ENCODE measurements at places on chromosomes 3 and 15.

DNA sequence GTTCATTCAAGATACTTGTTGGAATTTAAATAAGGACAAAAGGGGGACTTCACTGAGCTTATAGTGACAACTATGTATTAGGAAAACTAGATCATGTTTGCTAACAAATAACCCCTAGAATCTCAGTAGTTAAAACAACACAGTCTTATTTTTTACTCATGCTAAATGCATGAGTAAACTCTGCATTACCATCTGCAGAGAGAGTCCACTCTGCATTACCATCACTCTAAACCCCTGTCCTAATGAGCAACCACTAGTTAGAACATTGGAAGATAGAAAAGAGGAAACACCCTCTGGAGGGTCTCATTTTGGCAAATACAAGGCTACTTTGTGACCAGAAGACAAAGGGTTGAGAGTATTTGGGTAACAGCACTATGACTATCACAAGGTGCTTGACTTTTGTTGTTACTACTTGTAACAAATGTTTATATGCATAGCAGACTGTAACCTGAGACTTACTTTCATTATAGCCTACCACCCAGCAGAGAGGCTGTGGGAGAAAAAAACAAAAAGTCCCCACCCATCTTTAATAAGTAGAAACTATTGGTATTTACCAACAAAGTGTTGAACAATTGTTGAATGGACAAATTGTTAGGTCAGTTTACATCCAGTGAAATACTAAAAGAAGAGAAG, 99.1 kb downstream of the OXSM start:
- DNase-seq: no peak

DNA sequence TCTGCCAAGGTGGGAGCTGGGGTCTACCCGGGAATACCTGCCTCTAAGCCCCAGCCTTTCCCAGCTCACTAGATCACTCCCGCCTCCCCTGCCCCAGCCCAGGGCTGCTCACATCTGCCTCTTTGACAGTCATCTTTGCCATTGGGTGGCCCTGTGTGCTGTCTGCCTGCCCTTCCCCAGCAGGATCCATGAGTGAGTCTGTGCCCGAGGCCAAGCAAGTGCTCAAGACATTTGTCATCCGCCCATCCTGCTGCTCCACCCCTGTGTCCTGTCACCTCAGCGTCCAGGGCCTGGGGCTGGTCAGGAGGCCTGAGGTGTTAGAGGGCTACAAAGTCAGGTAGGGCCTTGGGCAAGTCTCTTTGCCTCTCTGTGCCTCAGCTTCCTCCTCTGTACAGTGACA, 89.4 kb downstream of the LSM3 start:
- DNase-seq: no peak

- DNase-seq: no peak
Measured at GRCh38 chr15:71825021-71825730, 14.8 kb downstream of the NR2E3 start.

DNA sequence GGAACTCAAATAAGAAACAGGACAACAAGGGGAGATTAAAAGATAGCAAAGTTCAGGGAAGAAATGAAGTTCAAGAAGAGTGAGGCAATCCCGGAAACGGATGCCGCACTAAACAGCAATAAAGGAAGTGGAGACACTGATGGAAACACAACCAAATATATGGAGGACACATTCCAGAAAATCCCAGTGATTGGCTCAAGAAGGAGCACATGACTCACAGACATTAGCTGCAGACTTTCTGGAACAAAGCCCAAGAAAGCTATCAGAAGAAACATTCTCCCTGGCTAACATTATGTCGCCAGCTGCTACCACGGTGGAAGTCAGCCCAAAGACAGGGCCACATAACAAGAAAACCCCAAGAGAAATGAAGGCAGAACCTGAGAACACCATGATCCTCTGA, 18.1 kb upstream of the VGLL4 start:
- no peak for DNase-seq

- DNase-seq: no peak
Measured at GRCh38 chr15:75181780-75182179, 19.9 kb upstream of the C15orf39 start.

DNA sequence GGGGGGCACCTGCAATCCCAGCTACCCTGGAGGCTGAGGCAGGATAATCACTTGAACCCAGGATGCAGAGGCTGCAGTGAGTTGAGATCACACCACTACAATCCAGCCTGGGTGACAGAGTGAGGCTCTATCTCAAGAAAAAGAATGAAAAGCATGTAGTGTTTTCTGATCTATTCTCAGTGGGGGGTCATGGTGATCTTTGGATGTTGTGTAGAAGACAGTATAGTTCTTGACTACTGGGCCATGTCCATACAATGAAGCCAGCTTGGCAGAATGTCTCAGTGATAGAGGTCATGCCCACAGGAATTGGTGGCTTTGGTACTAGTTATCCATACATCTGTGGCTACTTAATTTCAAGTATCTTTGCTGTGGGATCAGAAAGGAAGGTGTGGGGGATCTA, 26.8 kb upstream of the NANOGP8 start:
- no peak for DNase-seq

- no peak for DNase-seq
Measured at GRCh38 chr3:177378168-177378567, 180.9 kb upstream of the TBL1XR1 start.

- no peak for DNase-seq
Measured at GRCh38 chr3:133211449-133211848, 173.3 kb downstream of the TMEM108 start.

DNA sequence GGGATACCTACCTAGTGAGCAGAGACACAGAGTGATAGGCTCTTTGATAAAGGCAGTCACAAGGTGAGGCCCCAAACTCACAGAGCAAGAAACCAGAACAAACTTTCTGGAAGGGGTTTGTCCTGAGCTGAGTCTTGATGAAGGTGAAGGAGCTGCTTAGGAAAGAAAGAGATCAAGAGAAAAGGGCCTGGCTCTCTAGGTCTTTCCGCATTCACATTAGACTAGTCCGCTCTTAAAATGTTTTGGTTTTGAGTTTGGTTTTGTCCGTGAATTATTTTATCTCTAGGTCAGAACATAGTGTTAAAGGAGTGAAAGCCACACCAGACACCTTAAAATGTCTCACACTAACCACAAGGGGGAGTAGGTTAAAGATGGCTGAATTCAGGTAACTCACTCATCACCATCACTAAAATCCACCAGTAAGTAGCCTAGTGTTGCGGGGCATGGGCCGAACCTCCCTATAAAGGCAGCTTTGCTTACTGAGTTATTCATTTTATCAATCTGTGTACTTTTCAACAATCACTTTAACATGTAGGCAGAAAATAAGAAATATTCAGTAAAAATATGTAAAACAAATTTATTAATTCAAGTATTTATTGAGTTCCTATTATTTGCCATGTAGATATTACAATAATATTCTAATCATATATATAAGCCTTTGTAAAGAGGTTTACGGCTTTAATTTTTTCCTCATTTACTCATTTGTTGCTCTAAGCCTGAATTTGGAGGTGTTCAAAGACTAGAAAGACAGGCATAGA, 121.5 kb upstream of the TSC22D2 start:
- DNase-seq: no peak

DNA sequence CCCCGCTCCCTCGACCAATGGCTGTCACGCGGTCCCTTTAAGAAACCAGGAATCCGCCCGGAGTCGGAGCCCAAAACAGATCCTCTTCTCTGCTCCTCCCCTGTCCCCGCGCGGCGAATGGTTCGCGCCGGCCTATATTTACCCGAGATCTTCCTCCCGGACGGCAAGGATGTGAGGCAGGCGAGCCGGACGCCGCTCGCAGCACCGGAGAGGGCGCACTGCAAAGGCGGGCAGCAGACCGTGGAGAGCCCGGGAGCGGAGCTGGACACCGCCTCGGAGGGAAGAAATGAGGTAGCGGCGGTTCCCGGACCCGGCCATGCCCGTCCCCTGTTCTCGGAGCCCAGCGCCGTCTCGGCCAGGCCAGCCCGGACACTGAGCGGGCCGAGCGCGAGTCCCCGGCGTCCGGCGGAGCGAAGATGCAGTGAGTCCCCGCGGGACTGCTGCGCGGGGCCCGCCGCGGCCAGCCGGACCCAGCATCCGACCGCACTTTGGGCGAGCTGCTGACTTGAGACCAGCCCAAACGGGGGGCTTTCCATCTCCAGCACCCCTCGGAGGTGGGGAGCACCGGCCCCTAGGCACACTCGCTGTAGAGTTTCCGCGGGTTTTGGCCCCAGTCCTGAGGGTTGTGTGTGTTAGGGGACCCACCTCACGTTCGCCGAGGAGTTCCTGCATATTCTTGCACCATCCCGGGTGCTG, at the start of gene FAM43A:
FAM43A (plus strand) TSS at position 166 of the 696 bp plus-strand sequence. CDS start 944 bp downstream, outside the sequence.
- DNase-seq: peak; percentile 88

- no peak for DNase-seq
Measured at GRCh38 chr3:140933109-140933508, 8.5 kb upstream of the SLC25A36 start.

- no peak for DNase-seq
Measured at GRCh38 chr3:149273096-149273751, 51.6 kb upstream of the CP start.
